ENCODE measurements at places on chromosomes 7 and 10.

DNA sequence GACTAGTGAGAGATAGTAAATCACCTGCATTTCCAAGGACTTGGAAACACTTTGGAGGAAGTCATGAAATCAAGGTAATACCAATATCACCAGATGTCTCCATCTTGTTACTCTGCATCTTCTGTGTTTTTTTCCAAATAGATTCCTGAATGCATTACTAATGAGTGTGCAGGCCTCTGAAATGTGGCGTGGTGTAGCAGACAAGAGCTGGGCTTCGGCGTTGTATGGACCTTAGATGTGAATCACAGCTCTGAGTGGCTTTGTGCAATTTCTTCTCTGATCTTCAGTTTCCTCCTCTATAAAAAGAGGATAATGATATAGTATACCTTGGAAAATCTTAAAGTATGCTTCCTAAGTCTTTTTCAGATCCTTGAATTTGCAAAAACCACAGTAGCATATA is 9.6 kb upstream of the MYPN start:
- no peak for DNase-seq

DNA sequence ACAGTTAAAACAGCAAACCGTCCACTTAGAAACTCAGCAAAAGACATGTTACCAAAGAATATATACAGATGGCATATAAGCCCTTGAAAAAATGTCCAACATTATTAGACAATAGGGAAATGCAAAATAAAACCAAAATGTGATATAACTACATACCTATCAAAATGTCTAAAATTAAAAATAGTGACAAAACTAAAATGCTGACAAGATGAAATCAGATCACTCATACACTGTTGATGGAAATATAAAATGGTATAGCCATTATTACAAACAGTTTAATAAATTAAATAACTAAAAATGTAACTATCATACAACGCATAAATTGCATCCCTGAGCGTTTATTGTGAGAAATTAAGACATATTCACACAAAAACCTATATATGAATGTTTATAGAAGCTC is 939.7 kb upstream of the ZWINT start:
- no peak for DNase-seq

DNA sequence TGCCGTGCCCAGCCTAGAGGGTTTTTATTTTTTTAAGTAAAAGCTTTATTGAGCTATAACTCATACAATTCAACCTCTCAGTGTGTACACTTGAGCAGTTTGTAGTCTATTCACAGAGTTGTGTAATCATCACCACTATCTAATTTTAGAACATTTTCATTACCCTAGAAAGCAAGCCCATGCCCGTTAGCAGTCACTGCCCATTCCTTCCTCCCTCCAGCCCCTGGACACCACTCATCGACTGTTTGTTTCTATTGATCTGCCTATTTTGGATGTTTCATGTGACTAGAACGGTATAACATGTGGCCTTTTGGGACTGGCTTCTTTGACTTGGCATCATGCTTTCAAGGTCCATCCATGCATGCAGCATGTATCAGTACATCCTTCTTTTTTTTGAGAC is 25.7 kb upstream of the SEC61A2 start:
- no peak for DNase-seq

DNA sequence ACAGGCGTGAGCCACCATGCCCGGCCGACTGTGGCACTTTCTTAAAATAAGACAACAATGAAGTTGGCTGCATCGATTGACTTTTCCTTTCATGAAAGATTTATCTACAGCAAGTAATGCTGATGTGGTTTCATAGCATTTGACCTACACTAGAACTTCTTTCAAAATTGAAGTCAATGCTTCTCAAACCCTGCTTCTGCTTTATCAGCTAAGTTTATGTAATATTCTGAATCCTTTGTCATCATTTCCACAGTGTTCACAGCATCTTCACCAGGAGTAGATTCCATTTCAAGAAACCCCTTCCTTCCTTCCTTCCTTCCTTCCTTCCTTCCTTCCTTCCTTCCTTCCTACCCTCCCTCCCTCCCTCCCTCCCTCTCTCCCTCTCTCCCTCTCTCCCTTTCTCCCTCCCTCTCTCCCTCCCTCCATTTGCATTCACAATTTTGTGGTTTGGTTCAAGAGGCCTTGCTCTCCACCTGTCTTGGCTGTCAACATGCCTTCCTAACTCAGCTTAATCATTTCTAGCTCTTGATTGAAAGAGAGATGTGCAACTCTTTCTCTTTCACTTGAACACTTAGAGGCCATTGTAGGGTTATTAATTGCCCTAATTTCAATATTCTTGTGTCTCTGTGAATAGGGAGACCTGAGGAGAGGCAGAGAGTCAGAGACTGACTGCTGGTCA is 52.1 kb downstream of the HDAC9 start:
- DNase-seq, result no peak

GRCh38 chr7:12814828-12815227 is 127.4 kb downstream of the ARL4A start:
- no peak for DNase-seq

DNA sequence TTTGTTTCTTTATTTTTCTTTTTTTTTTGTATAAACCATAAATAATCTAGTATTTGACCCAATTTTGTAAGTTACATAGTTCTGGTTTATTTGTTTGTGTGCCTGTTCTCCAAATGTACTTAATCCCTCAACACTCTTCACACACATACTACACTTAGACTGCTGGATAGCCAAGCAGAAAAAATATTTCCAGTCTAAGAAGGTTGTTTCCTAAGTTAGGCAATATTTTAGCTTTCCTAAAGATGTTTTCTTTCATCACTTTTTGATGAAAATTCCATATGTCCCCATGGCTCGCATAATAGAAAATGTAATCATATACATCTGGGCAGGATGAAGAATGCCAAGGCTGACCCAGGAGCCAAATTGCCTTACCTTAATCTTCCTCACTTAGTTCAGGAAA is 105.3 kb downstream of the PPP1R3A start:
- no peak for DNase-seq
